Mesenteric fat pad (tissue), 1 donor: ENCODE measurements at places on chromosomes 6 and 20.

DNA sequence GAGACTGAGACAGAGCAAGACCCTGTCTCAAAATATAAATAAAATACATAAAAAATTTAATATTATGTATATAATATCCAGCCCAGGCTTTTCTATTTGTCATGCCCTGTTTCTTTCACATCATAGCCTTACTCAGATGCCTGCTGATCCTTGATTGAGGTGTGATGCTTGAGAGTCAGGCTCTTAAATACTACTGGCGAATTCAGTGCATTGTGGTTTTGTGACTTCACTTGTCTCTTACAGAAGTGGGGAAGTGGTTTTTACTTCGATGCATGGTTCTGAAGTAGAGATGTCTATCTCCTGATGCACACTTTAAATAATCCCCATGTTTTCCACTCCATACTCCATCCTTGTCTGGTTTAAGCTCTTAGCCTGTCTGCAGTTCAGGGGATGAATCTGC is 29.1 kb downstream of the ASXL1 start:
- no peak for DNase-seq

GRCh38 chr6:379410-380181 is 12.0 kb upstream of the IRF4 start:
- peak; percentile 90 for DNase-seq

GRCh38 chr6:113971741-113972140 is 793 bp upstream of the HDAC2 start:
- DNase-seq: no peak

- no peak for DNase-seq
These were observed 153.6 kb upstream of the SHLD1 start for GRCh38 chr20:5596401-5597193.

DNA sequence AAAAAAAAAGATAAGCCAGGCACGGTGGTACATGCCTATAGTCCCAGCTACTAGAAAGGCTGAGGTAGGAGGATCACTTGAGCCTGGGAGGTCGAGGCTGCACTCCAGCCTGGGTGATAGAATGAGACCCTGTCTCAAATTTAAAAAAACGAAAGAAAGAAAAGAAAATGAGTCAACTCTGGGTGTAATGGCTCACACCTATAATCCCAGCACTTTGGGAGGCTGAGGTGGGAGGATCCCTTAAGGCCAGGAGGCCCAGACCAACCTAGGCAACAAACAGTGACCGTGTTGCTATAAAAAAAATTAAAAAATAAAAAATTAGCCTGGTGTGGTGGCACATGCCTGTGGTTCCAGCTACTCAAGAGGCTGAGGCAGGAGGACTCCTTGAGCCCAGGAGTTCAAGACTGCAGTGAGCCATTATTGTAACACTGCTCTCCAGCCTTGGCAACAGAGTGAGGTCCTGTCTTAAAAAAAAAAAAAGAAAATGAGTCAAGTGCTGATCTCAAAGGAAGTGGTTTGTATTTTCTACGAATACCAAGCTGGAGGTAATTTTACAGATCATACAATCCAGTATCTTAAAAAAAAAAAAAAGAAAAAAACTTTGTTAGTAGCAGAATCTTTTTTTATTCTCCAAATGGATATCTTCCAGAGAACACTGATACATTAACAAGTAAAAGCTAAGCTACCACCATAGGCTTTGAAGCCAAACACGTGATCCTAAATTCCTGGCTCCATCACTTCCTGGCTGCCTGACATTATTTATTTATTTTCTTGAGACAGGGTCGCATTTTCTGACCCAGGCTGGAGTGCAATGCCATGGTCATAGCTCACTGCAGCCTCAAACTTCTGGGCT is 5.7 kb downstream of the COMMD7 start:
- no peak for DNase-seq

DNA sequence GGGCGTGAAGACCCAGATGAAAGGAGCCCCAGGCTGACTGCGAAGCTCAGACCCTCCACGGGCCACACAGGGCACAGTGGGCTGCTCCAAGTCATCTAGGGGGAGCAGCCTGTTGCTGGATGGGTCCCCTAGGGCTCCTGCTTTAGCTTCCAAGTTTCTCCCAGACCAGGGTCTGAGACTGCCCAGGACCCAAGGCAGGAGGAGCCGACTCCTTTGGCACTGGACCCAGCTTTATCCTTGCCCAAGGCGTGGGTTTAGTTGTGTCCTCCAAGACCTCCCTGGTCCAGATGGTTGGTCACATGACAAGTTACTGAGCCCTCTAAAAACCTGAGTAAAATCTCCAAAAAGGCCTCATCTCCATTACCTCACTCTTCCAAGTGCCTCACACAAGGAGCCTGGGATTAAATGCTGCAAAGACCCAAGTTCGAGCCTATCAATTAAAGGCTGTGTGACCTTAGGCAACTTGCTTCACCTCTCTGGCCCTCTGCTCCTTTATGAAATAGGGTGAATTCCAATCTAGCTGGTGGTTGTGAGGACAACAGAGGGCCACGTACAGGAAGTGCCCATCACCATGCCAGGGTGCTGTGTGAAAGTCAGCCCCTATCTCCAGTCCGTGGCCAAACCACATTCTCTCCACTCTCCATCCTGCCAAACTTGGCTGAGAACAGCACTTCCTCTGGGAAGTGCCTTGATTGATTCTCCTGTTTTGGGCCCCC is 2.5 kb downstream of the NECAB3 start:
- no peak for DNase-seq

GRCh38 chr6:96186516-96187195 is 170.9 kb downstream of the FUT9 start:
- DNase-seq: no peak

- DNase-seq: no peak
These were observed 24.8 kb upstream of the RIMS4 start for GRCh38 chr20:44835116-44835515.

DNA sequence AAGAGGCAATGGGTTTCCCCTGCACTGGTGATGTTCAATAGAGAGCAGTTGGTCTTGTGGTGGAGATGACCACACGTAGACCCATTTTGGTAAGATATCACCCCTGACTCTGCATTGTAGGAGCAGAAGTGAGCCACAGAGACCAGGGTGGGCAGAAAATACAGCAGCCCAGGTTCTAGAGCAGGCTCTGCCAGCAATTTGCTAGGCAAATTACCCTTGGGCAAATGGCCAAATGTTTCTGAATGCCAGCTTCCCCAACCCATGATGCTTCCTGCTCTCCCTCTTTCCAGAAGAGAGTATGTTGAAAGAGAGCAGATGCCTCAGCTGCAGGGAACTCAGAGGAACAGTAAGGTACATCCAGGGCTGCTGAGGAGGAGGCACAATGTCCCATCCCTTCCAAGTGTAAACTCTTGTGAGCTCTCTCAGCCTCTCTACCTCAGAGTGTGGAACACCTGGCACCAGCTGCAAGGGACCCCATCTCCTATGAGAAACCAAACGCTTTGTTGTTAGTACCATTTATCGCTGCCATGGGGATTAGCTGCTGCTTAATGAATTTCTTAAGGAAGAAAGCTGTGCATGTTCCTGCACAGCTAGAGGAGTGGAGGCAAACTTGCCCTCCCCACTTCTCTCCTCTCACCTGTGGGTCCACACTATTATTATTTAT is 317.5 kb upstream of the MOCS1 start:
- DNase-seq: no peak

- DNase-seq: no peak
These were observed 163.3 kb downstream of the QRSL1 start for GRCh38 chr6:106792536-106793236.

- DNase-seq: no peak
These were observed 16.1 kb upstream of the HMGN3 start for GRCh38 chr6:79250559-79250958.

- no peak for DNase-seq
These were observed 5.5 kb upstream of the DLL1 start for GRCh38 chr6:170296423-170296745.

- DNase-seq: no peak
These were observed 81.0 kb downstream of the GPX5 start for GRCh38 chr6:28606424-28607391.

DNA sequence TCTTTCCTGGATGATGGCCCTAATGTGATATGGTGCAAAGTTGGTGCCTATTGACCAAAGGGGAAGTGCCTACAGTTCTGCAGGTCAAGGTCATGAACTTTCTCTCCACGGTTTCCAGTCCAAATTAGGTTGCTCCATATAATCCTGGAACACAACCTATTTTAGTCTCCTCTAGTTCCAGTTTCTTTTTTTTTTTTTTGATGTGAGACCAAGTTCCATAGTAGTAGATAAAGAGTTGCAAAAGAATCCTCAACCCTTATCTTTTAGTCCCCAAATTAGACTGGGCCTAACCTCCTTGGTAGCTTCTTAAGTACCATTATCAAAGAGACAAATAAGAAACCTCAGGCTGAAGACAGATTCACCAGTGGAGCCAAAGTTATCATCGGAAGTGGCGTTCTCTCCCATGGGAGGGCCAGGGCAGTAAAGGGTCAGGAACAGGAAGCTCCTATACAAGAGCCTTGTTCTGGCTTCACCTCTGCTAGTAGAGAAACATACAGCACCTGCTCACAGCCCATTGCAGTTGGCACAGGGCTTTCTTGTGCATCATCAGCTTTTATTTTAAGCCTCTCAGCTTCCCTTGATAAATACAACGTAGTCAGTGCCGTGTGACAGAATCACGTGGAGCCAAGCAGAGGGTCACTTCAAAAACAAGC is 132.2 kb upstream of the RREB1 start:
- DNase-seq: no peak

- no peak for DNase-seq
These were observed 116.3 kb upstream of the CHD6 start for GRCh38 chr20:41734506-41734945.
